ENCODE measurements at places on chromosomes 1 and 21.

GRCh38 chr1:6984986-6985385 is 199.7 kb downstream of the CAMTA1 start:
- DNase-seq: no peak

- no peak for DNase-seq
Observed at GRCh38 chr1:64537942-64538341, 68.0 kb downstream of the CACHD1 start.

DNA sequence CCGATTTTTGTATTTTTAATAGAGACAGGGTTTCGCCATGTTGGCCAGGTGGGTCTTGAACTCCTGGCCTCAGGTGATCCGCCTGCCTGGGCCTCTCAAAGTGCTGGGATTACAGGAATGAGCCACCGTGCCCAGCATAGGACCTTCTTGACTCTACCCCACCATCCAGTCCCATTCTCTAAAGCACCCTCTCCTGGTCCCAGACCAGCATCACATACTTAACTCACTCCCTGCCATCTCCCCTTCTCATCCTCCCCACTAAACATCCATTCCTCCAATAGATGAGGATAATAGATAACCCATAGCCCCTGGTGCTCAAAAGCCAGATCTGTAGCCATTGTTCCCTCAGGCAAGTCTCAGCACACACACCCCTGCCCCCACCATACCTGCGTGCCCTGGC is 2.1 kb downstream of the ENTREP3 start:
- no peak for DNase-seq

GRCh38 chr1:81708250-81708649 is 92.5 kb upstream of the ADGRL2 start:
- no peak for DNase-seq

GRCh38 chr1:89125913-89126580 is at the start of gene GBP2:
GBP2 (minus strand) TSS chr1:89126114; CDS start chr1:89121966, 4,148 bp downstream.
- DNase-seq: peak; percentile 85

GRCh38 chr1:30589083-30589482 is 134.3 kb downstream of the MATN1 start:
- no peak for DNase-seq

DNA sequence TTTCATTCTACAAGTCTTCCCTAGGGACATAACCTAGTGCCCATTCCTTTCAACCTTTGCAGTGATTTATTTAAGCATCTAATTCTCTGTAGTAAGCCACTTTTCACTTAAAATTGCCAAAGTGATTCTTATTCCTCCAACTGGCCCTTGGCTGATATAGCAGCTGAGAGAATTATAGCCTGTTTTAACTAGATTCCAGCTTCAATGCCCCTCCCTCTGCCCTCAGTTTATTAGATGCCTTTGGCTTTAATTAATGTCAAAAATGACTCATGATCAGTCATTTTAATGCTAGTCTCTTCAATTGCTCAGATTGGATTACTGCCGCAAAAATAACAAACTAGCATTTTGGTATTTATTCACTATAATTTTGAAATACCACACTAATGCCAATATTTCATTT is 145.4 kb upstream of the KCTD3 start:
- no peak for DNase-seq

DNA sequence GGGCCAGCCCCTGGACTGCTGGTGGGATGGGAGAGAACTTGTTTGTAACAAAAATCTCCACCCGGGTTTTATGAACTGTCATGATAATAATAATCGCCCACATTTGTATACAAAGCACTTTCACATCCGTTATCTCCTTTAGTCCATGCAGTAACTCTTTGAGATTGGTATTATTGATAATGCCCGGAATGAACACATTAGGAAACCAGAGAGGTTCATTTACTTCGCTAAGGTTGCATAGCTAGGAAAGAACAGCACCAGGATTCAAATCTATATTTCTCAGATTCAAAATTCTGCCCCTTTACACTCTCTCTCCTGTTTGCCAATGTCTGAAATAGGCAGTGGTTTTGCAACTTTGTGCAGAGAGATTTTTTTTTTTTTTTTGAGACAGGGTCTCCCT is 131.4 kb downstream of the FOXD2 start:
- DNase-seq: no peak

GRCh38 chr1:149936992-149937705 is 470 bp upstream of the MTMR11 start:
- no peak for DNase-seq

GRCh38 chr1:113648478-113648877 is 110.8 kb downstream of the PHTF1 start:
- DNase-seq: no peak

GRCh38 chr1:36775716-36776115 is 258.6 kb downstream of the GRIK3 start:
- no peak for DNase-seq

DNA sequence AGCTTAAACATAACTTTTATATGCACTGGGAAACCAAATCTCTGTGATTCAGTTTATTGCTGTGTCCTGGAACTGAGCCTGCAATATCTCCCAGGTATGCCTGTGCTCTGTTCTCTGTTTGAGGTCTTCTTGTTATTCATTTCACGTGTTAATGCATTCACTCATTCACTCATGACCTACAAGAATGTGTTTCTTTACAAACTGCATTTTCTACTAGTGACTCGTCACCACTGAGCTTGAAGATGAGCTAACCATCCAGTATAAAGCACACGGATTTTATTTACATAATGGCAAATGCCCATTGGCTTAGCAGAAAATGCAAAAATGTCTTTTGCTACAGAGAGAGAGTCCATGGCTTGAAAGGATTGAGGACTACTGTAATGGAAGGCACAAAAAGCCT is 75.0 kb upstream of the DUSP10 start:
- DNase-seq: no peak

- DNase-seq: no peak
Observed at GRCh38 chr1:71850936-71851335, 431.4 kb downstream of the NEGR1 start.

DNA sequence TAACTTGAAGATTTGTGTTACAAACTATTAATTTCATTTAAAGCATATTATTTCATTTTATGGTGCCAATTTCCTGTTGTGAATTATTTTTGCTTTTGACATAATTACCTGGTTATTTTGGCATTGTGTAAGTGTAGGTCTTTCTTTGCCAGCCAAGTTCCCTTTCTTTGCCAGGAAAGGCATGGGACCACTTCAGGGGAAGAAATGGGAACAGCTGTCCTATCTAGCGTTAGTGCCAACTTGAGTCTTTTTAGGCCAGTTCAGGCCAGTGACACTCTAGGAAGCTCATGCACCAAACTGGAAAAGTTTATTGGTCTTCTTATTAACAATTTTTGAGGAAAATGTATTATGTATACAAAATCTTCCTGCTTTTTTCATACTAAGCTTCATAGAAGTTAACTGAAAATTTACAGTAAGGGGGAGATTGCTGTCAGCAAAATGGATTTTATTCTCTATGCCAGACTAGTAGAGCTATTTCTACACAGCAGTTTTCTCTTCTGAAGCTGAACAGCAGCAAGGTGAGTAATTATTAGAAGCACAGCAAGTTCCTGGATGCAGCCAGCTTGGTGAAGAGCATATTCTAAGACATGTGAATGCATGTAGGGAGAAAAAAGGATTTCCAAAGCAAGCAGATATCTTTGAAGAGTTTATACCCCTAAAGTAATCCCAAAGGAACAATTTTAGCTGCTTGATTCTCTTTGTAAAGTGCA is 914.6 kb upstream of the ADGRL4 start:
- DNase-seq: no peak

GRCh38 chr1:55749975-55750627 is 534.9 kb upstream of the USP24 start:
- no peak for DNase-seq

GRCh38 chr1:7005762-7006161 is 220.5 kb downstream of the CAMTA1 start:
- no peak for DNase-seq

DNA sequence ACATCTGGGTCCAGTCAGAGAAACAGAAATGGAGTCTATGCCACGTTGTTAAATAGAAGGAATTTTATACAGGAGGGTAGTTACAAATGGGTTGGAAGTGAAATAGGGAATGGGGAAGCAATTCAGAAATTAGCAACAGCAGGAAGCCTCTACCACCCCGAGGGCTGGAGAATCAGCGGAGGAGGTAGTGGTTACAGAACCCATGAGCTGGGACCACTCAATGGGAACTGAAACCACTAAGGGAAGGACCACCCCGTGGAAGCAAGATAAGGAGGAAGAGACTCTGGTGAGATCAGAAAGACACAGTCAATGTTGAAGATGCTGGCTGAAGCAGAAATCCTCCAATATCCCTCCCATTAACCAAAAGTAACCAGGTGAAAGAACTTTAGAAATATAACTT is 15.5 kb upstream of the MAST2 start:
- no peak for DNase-seq

GRCh38 chr21:45584786-45585185 is 42.5 kb upstream of the SLC19A1 start:
- no peak for DNase-seq

DNA sequence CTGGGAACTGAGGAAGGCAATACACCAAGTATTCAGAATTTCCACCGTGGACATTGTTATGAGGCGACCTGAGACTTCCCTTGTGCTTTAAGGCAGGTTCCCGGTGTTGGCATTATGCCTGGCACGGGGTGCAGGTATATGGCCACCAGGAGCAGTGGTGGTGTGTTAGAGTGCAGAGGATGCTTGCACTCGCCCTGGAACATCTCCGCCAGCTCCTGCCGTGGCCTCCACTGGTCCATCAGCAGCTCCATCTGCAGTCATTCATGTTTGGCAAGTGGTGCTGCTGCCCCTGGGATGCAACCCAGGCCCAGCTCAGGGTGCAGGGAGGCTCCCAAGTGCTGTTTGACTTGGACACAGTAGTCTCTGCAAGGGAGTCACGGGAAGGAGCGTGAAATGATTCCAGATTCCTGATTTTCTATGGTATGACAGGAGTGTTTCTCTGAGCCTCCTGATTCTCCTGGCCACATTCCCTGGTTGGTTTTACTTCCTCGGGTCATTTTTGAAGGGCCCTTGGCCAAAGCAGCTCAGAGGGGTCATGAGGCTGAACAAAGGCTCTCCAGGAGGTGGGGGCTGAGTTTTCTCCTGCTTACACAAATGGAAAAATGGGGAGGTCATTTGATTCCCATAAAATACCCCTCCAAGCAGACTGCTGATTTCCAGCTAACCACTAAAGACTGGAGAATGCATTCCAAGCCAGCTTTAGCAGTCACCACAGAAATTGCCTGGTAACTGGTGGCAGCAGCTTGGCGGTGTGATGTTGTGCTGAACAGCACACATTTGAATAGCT is 60.4 kb upstream of the PSEN2 start:
- DNase-seq: no peak

DNA sequence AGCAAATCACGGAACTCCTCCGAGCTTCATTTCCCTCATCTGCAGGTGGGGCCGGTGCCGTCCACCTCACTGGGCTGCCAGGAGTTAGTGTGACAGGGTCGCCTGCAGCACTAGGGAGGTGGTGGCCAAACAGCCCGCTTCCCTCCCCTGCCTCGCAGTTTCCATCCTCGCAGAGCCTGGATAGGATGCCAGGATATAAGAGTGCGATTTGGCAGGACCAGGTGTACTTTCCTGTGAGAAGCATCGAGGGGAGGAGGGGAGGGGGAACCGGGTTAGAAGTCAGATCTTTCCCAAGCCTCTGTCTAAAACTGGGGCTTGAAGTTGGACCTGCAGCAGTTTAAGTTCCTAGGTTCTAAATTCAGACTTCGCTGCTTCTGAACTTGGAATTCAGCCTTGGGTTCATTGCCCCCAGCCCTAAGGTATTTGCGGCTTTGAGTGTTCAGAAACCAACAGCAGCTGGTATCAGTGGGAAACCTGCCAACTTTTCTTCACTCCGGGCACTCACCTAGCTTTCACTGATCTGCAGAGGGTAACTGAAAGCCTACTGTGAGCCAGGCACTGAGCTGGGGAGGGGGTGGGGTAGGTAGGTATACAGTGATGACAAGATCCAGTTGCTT is 1.7 kb upstream of the JUN start:
- no peak for DNase-seq

DNA sequence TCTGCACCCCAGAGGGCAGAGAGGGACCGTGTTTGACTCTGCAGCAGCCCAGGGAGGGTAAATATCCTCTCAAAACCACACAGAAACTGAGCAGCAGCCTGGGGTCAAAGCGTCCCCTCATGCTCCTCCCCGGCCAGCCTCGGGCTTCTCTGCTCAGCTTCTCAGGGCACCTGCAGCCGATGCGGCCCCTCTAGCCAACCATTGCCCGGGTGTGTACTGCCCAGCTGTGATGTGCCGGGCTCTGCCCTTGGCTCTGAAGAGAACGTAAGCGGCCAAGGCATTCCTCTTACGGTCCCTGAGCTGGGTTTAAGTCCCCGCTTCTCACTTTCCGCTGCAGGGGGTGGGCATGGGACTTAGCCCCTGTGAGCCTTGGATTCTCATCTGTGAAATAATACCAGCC is 5.5 kb downstream of the FAM131C start:
- DNase-seq: no peak

GRCh38 chr1:12478612-12478985 is 139.4 kb downstream of the DHRS3 start:
- peak; percentile 57 for DNase-seq

DNA sequence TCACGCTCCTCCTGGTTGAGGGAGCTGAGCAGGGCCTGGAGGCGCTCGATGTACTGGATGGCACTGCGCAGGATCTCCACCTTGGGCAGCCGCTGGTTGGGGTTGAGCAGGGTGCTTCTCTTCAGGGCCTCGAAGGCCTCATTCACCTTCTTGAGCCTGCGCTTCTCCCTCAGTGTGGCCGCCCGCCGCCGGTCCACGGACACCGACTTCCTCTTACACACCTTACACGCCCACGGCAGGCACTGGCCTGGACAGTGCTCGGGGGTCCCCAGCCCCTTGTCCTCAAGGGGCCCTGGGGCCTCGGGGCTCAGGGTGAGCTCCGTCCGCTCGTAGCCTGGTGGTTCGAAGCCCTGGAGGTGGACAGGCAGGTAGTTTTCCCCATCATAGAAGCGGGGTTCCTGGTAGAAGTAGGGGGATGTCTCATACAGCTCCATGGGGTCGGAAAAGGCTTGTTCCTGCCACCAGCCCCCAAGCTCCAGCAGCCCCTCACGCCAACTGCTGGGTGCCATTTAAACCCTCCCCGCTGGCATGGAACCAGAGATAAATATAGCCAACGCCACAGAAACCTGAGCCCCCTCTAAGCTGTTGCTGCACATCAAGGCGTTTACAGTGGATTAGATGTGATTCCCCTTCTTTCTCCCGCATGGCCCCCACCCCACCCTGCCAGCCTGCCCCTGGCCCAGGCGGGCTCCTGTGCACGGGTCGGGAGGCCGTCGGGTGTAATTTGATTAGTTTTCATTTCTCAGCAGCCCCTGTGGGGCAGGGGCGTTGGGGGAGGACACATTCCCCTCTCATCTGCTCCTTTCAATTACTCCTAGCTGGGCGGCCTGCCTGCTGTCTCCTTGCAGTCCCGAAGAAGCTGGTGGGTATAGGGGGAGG is at the start of gene MYOG:
Gene MYOG (minus strand): TSS at position 485 of the 879 bp plus-strand sequence. CDS start 51 bp downstream, at position 434.
- no peak for DNase-seq

- DNase-seq: peak; percentile 44
Observed at GRCh38 chr1:63322944-63323864, 837 bp downstream of the FOXD3 start.

GRCh38 chr1:162912061-162912667 is 51.2 kb upstream of the CCDC190 start:
- DNase-seq: no peak
